ENCODE measurements at places on chromosomes 3 and 15.

- DNase-seq: no peak
Measured at GRCh38 chr3:104908761-104909160, 457.9 kb upstream of the ALCAM start.

- DNase-seq: no peak
Measured at GRCh38 chr3:132655471-132655870, 4.1 kb downstream of the ACAD11 start.

- peak; percentile 86 for DNase-seq
Measured at GRCh38 chr3:52123106-52123725, 31.0 kb downstream of the POC1A start.

GRCh38 chr3:107660306-107660976 lies 137.7 kb downstream of the BBX start:
- DNase-seq: peak; percentile 57

DNA sequence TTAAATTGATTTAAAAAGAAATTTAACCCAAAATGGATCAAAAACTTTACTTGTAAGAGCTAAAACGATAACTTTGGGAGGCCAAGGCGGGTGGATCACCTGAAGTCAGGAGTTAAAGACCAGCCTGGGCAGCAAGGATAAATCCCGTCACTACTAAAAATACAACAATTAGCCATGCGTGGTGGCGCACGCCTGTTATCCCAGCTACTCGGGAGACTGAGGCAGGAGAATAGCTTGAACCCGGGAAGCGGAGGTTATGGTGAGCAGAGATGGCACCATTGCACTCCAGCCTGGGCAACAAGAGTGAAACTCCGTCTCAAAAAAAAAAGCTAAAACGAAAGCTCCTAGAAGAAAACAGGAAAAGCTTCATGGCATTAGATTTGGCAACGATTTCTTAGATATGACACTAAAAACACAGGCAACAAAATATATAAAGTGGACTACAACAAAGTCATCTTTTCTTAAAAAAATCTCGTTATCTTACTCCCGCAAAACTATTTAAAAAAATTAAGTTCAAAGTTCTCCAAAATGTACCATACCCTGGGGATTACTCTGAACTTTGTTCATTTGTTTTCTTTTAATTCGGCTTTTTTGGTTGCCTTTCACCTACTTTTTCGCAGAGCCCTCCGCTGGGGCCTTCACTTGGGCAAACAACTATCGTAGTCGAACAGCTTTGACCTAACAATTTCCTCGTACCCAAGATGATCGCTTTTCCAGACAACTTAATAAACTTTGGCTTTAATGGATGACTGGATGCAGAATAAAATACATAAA lies 2.9 kb downstream of the HDDC3 start:
- DNase-seq: no peak

- DNase-seq: peak; percentile 52
Measured at GRCh38 chr3:36957862-36958686, 13.2 kb upstream of the TRANK1 start.

DNA sequence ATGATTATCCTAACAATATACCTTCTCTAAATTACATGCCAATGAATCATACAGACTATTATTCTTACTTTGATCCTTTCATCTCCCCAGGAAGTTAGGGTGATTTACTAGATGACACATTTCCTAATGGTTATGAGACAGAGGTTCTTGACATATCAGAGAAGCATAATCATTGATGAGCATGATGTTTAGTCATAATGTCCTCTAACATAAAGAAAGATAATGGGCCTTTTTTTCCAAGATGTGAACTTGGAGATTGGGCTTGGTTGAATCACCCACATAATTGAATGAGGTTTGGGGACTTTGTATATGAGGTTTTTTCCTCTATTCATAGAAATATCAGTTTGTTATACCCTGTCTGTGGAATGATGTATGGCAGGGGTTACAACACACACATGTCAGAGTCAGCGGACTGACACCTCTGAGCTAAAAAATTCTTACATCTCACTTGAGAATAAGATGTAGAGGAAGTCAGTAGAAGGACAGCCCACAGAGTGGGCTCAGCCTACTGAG lies 69.7 kb upstream of the DCBLD2 start:
- no peak for DNase-seq

DNA sequence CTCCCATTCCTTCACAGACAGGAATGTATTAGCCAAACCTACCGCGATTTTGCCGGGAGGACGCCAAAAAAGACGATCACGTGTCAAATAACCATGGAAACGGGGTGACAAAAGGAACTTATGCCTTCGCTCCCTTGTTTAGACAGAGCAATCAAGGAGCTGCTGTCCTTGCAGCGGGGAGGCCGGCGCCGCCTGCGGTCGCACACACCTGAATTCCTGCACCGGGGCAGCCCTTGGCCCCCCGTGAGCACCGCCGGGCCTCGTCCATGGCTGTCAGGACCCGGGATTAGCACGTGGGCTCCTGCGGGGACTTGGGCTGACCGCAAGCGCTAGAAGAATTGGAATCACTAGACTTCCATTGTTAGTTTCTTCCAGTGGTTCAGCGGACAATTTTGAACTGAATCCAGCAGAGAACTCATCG lies 193.1 kb downstream of the SHQ1 start:
- DNase-seq: no peak

- no peak for DNase-seq
Measured at GRCh38 chr15:82643992-82644391, 3.2 kb downstream of the CPEB1 start.

- DNase-seq: no peak
Measured at GRCh38 chr15:77613814-77614213, 18.9 kb downstream of the LINGO1 start.

DNA sequence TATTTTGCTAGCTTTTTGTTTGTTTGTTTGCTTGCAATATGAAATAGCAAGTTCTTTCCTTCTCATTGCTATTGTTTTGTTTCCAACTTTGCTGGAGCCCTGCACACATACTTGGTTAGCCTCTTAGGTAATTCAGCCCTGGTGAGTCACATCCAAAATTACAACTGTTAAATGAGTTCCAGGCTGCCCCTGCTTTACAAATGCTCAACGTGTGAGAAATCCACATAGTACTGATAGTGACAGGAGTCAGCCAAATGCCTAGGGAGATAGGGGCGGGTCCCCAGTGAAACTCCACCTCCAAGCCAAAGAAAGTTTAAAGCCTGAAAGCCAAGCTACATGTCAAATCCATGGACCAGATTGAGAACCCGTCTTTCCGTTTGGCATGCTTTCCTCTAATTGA lies 81.3 kb upstream of the RNF7 start:
- no peak for DNase-seq

GRCh38 chr15:48343865-48344264 lies 12.6 kb downstream of the DUT start:
- no peak for DNase-seq

GRCh38 chr15:83193721-83194120 lies 13.9 kb downstream of the HDGFL3 start:
- DNase-seq: no peak

- no peak for DNase-seq
Measured at GRCh38 chr15:25718169-25718536, 145.0 kb downstream of the ATP10A start.

GRCh38 chr3:135082706-135083105 lies 287.6 kb downstream of the EPHB1 start:
- DNase-seq: no peak

- DNase-seq: no peak
Measured at GRCh38 chr3:165195241-165195639, 944 bp downstream of the SLITRK3 start.

- no peak for DNase-seq
Measured at GRCh38 chr3:190088890-190089289, 31.8 kb downstream of the P3H2 start.

- DNase-seq: peak; percentile 83
Measured at GRCh38 chr15:89654847-89655805, at the start of gene KIF7. Gene KIF7 (minus strand): TSS chr15:89655467. CDS start chr15:89652930, 2,537 bp downstream.

DNA sequence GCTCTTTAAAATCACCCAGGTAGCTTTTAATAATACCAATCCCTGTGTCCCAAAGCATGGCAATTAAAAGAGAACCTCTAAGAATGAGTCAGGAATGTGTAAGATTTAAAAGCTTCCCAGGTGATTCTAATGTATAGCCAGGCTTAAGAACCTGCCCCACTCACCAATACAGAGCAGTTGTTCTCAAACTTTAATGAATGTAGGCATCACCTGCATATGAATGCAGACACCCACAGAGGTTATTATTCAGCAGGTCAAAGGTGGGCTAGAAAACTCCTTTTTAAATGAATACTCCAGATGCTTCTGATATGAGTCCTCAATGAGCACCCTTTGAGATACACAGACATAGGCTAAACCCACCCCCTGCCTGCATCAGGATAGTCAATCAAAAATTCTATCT lies 298.1 kb upstream of the KCNMB2 start:
- DNase-seq: no peak

DNA sequence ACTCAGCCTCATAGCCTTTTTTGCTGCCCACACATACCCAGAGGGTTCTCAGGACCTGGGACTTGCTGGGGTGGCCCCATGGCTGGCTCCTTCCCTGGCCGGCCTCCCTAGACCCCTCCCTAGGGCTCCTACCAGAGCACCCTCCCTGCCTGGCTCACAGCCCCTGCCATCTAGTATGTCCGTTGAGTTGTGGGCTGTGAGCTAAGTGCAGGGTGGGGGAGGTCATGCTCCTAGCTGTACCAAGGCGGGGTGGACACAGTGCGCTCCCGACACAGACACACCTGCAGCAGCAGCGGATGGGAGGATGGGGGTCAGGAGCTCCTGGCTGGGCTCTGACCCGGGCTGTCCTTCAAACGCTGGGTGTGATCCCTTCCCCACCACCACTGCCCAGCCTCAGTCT lies 41.6 kb downstream of the HMCES start:
- DNase-seq: no peak

- peak; percentile 64 for DNase-seq
Measured at GRCh38 chr15:44535523-44536301, 1.2 kb upstream of the EIF3J start.

- no peak for DNase-seq
Measured at GRCh38 chr3:106276151-106276550, 407.3 kb upstream of the CBLB start.

- DNase-seq: no peak
Measured at GRCh38 chr3:77873598-77873997, 833.7 kb downstream of the ROBO2 start.

GRCh38 chr15:99445272-99445850 lies 120.4 kb upstream of the MEF2A start:
- no peak for DNase-seq

- DNase-seq: no peak
Measured at GRCh38 chr3:8500989-8501370, 643 bp upstream of the LMCD1 start.

DNA sequence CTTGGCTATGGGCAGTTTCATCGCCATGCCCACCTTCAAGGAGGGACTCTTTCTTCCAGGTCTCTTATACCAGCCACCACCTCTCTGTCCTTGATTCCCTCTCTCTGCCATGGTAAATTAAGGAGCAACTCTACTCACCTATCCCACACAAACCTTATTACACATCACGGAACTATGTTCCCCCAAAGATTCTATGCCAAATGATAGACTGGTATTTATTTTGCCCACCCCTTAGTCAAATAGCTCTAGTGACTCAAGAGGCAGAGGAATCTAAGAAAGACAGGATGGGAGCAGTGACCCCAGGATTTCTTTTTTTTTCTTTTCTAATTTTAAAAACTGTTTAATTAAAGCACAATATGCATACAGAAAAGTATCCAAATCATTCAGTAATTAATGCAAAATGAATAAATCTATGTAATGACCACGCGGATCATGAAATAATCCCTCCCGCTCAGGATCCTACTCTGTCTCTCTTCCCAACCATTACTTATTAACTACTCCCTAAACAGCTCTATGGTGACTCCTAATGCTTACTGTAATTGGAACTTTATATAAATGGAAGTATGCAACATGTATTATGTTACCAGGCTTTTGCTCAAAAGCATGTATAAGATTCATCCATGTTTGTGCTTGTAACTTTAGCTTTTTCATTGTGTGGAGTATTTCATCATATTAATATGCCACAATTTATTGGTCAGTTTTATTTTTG lies 410.8 kb upstream of the RASGRP1 start:
- no peak for DNase-seq

- DNase-seq: peak; percentile 62
Measured at GRCh38 chr15:38226608-38227266, 25.9 kb upstream of the SPRED1 start.

DNA sequence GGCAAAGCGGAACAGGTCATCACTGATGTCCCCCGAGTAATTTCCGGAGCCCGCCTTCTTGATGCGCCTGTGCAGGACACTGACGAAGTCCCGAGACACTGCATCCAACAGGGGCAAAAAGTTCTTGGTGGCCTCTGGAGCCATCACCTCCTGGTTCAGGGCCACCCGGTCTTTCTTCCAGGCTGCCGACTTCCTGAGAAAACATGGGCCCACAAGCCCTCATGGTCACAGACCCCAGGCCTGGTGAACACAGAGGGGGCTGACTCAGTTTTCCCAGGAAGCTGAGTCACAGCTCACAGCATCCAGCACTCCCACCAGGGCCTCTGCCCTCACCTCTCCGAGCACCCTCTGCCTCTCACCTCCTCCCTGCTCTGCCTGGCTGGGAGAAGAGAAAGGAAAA lies 22.4 kb downstream of the CYP11A1 start:
- DNase-seq: no peak

DNA sequence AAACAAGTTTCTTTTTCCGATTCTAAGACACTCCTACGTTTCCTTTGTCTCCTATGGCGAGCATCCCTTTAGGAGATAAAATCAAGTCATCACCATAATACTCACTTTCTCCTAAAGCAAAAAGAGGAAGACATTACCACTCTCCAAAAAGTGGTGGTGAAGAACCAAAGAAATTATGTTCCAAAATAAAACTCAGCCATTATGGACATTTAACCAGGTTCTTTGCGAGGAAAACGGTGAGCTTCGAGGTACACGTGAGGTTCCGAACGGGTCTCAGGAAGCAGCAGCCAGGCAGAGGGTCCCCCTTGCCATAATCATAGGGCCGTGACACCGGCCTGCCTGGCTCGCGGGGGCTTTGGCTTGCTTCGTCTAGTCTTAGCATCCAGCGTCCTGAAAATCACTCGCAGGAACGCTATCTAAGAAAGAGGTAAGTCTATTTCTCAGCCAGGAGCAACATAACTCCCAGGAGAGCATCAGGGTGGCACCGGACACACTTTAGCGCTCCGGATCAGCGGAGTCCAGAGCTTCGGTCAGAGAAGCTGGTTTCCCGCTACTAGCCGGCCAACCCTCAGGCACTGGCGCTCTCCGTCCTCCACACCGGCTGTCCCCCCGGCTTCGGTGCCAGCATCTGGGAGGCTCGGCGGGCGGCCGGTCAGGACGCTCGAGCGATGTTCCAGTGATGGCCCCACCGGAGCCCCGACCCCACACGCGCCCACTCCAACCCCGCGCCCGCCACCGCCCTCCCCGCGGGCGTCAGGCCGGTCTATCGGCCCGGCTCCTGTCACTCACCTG lies 581 bp downstream of the IP6K1 start:
- DNase-seq: peak; percentile 52

DNA sequence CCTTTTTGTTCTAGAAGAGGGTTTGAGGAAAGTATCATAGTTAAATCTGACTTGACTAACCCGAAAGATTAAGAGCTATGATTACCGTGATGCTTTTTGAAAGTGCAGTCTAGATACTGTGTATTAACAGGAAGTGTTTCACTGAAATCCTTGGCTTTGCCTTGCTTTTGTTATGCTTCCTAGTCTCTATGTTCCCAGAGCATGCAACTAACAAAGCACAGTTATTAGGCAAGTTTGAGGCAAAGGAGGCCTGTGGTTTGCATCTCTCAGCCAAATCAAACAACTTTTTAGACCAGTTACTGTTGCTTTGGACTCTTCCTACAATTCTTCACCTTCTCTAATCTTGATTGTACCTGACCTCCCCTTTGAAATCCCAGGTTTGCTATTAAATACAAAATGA lies 3.9 kb downstream of the LXN start:
- no peak for DNase-seq

- no peak for DNase-seq
Measured at GRCh38 chr3:169145540-169146178, 517.9 kb downstream of the MECOM start.
